ENCODE measurements at places on chromosomes 4 and X. TPM values are rescaled to one million over a fixed set of nuclear protein-coding genes. Genes with fewer than 3 reads are reported as not detected.

Gene TRPC5OS
- total RNA-seq: not detected

Gene FAM53A
- total RNA-seq: 1.7 TPM

Gene DCAF4L1
- total RNA-seq: 0.15 TPM

Gene MAPK10
- total RNA-seq: 0.37 TPM

Gene EREG
- not detected for total RNA-seq

Gene DCHS2
- total RNA-seq: not detected

Gene SYTL4
- total RNA-seq: 18.4 TPM

Gene PQBP1
- total RNA-seq: 86.3 TPM

Gene HSD17B13
- not detected for total RNA-seq
